ENCODE measurements at places on chromosomes 13 and 19. TPM values are rescaled to one million over a fixed set of nuclear protein-coding genes. Genes with fewer than 3 reads are reported as not detected.

The PSPN gene
- 2.9 TPM for total RNA-seq

The PCDH9 gene
- 13.9 TPM for total RNA-seq

GRCh38 chr19:28549680-28550277, 663.2 kb downstream of the UQCRFS1 start:
- DNase-seq = no peak

The ZNF565 gene
- total RNA-seq = 4.9 TPM

DNA sequence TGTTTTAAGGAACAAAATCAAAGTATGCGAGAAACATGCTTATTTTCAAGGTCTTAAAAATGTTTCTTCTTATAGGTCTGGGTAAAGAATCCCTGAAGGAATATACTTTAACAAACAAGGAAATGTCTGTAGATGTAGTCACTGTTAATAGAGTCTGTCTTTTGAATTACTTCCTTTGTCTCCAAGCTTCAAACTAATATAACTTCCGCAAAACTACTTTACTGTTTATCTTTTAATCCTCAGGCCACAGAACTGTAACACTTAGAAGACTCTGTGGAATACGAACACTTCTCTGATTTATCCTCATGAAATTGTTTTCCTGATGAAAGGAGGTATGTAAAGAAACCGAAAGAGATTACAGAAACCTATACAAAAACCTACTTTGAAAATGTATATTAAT, 316.0 kb downstream of the PCDH9 start:
- DNase-seq = no peak

DNA sequence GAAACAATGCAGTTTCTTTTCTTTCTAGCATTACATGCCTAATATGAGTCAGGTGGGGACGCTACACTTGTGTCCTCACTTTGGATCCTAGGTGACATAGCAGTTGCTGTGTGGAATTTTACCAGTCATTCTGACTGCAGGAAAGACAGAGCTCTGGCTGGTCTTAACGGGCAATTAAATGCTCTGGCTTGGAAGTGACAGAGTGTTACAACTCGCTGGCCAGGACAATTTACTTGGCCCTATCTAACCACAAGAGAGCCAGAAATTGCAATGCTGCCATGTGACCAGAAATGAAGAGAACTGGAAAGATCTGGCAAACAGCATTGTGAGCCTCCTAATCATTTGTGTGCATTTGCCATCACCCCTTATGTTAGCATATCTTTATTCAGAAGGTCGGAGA, 351.1 kb downstream of the DCT start:
- DNase-seq = peak; percentile 31

The SHD gene
- total RNA-seq = 1,129 TPM

- no peak for DNase-seq
Observed at GRCh38 chr13:25069911-25070310, 26.0 kb upstream of the PABPC3 start.

DNA sequence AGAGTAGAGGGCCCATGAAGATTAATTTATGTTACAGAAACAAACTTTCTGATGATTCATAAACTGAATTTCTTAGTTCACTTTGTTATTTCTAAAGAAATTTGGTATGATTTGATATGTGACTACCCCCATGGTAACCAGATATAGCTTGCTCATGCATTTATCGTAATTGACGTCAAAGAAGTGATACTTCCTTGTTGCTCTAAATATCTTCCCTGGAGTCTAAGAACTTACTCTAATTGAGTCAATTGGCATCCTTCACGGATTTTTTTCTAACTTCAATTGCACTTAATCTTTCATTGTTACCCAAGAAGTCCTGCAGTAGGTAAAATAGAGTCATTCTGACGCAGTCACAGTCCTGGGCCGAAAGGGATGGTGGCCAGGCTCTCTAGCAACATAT, 240.9 kb downstream of the GPC5 start:
- DNase-seq = no peak
